Common myeloid progenitor, CD34-positive (primary cell): ENCODE measurements at places on chromosomes 7 and 10.

DNA sequence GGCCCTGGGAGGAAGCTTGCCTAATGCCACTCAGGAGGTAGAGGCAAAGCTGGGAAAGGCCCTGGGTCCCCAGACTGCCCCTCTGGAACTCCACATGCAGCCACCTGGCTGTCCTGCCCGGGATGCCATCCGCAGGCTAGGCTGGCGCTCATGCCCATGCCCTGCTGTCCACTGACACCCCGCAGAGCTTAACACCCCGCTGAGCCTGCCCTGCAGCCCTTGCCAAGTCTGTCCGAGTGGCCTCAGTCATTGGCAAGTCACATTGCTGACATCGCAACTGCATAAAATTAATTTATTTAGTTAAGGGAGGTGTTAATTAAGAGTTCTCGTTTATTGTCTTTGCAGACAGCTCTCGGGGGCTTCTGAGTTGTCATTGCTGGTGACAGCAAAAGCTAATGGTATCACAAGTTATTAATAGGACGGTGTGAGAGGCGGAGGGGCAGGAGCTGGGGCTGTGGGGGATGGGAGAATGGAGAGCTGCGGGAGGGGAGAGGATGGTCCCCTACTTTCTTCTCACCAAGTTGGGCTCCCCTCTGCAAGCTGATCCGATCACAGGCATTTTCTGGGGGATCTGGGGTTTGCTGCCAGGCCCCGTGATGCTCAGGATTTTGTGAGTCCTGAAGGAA is 55.6 kb upstream of the PCBD1 start:
- DNase-seq: no peak

GRCh38 chr10:97903128-97904017 is 53.7 kb downstream of the GOLGA7B start:
- no peak for DNase-seq

DNA sequence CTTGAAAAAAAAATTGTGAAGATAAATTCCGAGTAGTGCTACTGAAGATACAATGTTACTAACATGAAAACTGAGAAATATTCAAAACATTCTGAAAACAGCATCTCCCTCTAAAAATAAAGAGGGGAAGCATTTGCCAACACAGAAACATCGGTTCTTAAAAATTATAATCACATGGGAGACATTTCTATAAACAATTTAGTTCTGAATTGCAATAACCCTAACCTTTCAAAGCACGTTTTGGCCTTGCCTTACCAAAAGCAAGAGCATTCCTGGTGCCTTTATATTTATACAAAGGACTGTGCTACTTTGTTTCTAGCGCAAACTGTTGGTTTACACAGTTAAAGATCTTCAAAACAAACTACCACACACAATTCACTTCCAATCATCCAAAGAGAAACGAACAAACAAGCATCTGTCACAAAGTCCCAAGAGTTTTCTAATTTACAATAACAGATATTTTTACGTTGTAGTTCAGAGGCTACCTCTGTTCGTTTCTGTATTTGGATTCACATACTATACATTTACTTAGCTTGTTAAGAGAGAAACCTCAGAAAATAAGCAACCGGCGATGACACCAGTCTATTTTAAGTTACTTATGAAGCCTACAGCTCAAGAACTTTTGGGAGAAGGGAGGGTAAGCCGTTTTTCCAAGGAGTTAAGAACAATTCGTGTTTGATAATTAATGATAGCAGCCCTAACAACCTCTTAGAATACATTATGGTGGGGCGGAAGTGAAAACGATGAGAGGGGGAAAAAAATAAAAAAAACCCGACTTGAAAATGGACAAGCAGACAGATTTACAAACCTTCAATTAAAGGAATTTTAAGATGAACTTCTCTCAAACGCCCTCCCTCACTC is 1.3 kb downstream of the ABI1 start:
- peak; percentile 28 for DNase-seq

DNA sequence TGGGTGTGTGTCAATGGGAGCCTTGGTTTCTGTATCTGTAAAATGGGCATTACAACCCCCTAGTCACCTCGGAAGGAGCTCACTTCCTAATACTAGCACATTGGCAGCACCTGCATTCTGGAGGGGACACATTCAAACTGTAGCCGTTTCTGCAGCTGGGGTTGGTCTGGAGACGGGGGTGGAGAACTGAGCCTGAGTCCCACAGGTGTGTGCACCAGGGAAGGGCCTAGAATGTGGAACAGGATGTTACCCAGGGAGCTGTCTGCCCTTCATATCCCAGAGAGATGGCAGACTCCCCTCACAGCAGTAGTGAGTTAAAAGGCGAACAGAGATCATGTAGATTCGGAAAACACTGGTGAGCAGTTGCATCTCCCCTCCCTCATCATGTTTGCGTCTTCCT is 272.8 kb upstream of the ZNF32 start:
- no peak for DNase-seq

DNA sequence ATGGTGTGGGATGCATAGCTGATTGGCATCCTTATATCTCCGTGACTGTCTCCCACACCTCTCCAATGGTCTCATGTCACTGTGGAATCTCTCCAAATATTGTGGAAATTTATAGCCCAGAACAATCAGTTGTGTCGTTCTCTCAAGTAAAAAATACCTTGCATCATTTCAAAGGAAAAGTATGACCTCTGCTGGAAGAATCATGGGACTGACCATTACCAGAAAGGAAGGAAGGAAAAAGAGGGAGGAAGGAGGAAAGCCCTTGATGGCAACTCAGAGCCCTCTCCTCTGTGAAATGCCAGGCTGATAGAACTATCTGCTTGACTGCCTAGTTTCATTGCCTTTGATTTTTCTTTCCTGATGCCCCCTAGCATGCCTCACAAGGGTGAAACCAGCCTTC is 76.3 kb downstream of the FOXI2 start:
- peak; percentile 29 for DNase-seq

DNA sequence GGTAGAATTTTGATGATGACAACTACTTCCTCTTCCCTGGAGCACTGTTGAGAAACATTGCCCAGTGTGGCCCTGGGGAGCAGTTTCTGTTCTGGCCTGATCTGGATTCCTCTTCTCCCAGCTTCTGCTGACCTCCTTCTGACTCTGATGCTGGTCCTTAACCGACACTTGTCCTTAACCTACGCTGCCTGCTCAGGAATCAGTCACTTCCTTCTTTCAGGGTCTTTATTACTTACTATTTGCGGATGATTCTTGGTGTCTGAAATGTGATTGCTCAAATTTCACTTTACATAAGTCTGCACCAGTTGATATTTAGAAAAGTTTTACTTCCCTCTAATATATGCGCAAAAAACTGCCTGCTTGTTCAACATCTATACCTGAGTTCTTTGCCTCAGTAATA is 164.1 kb downstream of the PTEN start:
- DNase-seq: peak; percentile 71

- DNase-seq: no peak
These were observed 131.7 kb upstream of the FAM20C start for GRCh38 chr7:60706-61105.

GRCh38 chr10:110274647-110275046 is 30.1 kb downstream of the SMNDC1 start:
- DNase-seq: no peak

DNA sequence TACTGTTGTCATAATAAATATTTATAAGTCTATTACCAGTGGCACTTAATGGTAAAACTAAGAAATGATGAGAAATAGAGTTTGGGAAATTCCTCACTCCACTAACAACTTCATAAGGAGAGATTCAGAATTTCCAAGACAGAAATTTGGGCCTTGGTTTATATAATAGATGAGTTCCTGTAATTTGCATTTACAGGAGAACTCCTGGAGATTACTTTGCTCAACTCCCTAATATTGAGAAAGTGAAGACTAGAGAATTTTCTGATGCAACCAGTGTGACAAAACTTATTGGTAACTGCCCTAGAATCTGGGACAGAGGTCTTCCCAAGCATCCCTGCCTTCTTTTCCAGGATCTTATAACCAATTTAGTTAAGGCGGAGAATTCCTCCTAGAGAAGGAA is 49.1 kb upstream of the GSAP start:
- DNase-seq: no peak

- no peak for DNase-seq
These were observed 8.4 kb upstream of the PANK1 start for GRCh38 chr10:89653410-89653869.

DNA sequence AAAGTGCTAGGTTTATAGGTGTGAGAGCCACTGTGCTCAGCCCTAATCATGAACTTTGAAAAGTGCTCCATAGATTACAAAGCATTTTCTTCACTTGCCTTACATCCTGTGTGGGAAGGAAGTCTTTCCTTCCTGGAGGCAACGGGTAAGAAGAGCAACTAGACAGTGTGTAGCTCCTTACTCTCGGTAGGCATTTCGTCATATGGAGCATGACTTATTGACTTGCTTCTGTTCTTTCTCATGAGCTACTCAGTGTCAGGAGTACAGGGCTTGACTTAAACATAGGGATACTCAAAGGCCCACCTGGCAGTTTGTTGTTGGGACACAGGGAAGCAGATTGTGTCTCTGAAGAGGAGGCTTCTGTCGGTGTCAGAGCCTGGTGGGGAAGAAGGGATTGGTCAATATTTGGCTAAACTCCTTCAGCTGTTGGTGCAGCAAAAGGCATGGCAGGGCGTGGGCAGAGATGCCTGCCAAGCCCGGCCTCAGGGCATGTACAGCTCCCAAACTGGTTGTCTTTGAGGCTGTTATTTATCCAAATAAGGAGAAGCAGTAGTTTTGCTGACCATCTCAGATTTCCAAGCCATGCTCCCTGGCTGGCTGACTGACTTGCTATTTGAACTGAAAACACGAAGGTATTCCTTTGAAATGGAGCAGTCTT is 248.9 kb downstream of the KIAA1217 start:
- DNase-seq: no peak

DNA sequence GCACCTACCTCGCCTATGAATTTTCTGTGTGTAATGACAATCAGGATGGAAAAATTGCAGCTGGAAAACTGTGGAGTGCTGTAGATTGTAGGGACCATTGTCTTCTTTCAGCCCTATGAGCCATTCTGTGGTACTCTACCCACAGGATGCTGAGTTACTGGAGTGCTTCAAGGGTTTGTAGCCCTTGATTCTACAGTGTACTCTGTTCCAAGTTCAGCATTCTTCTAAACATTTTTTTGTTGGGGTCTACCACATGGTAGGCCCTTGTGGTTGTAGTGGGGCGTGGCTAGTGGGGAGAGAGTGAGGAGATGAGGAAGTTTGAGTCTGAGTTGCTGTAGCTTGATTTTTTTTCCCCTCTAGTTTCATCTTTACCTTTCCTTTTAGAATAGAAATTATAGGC is 33.5 kb downstream of the REEP3 start:
- DNase-seq: peak; percentile 76

GRCh38 chr7:25456467-25457171 is 228.3 kb upstream of the NPVF start:
- DNase-seq: no peak
